HTR-8/SVneo (cell line): ENCODE measurements at places on chromosomes 4 and X.

DNA sequence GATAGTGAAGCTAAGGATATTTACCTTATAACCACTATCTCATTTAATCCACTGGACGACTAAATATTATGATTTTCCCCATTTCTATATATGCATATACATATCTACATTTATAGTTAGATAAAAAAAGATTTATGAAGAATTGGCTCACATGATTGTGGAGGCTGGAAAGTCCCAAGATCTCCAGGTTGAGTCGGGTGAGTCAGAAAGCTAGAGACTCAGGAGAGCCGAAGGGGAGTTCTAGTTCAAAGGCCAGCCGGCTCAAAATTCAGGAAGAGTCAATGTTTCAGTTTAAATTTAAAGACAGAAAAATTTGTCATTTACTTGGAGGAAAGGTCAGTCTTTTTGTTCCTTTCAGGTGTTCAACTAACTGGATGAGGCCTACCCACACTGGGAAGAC is 158.2 kb upstream of the CPEB2 start:
- DNase-seq, result no peak

GRCh38 chr4:149077181-149077580 is 635.0 kb upstream of the NR3C2 start:
- no peak for DNase-seq

DNA sequence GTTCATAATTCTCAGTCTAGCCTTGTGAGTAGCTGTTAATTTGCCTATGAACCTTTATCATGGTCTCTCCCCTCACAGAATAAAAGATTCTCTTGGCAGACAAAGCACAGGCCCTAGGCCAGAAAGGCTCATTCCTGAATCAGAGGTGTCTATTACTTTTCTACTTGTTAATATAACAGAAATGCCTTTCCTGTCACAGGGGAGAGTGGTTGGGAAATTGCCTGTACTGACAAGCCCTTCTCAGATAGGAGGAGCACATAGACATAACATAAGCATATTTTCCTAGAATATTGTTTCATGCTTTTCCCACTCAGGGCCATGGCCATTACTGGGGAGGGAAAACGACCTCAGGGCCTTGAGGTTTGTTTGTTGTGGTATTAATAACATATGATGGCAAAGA is 308.3 kb downstream of the BMPR1B start:
- DNase-seq, result no peak

GRCh38 chr4:18630218-18631110 is 608.9 kb upstream of the LCORL start:
- no peak for DNase-seq
